ENCODE measurements at places on chromosomes 12 and 14.

GRCh38 chr12:110371408-110372055 lies 32.0 kb downstream of the ANAPC7 start:
- DNase-seq, result no peak

DNA sequence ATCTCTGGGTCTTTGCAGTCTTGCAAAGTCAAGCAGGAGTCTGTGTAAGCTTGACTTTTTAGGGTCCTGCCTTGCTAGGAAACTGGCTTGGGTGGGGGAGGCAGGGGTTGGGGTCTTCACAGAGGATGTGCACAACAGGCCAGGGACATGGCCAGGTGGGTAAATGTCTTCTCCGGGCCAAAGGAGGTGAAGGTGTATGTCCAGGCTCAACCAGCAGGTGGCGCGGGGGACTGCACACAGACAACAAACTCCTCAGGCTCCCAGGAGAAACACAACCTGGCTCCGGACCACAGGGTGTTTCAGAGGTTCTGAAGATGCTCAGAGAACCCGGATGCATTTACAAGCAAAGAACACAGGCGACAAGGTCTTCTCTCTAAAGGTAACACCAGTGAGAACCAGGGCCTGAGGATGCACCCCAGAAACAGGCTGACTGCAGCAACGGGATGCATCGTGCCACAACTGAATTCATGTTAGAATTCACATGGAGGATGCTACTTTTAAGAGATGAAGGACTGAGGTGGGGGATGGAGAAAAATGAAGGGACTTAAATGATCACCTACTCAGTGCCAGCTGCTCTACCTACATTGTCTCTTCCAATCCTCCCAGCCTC lies 56.0 kb downstream of the PLEKHG3 start:
- peak; percentile 13 for DNase-seq

- no peak for DNase-seq
These were observed 91.2 kb downstream of the SLC25A21 start for GRCh38 chr14:37081218-37081617.

GRCh38 chr12:42790761-42791151 lies 201.2 kb upstream of the PRICKLE1 start:
- DNase-seq, result no peak

GRCh38 chr12:7241404-7242005 lies 52.0 kb downstream of the PEX5 start:
- DNase-seq, result no peak

- DNase-seq, result no peak
These were observed 12.2 kb upstream of the CLEC2A start for GRCh38 chr12:9944391-9944790.

- peak; percentile 74 for DNase-seq
These were observed 55.4 kb downstream of the SETD3 start for GRCh38 chr14:99425272-99425681.

GRCh38 chr12:90253674-90254181 lies 545.1 kb upstream of the ATP2B1 start:
- peak; percentile 21 for DNase-seq

DNA sequence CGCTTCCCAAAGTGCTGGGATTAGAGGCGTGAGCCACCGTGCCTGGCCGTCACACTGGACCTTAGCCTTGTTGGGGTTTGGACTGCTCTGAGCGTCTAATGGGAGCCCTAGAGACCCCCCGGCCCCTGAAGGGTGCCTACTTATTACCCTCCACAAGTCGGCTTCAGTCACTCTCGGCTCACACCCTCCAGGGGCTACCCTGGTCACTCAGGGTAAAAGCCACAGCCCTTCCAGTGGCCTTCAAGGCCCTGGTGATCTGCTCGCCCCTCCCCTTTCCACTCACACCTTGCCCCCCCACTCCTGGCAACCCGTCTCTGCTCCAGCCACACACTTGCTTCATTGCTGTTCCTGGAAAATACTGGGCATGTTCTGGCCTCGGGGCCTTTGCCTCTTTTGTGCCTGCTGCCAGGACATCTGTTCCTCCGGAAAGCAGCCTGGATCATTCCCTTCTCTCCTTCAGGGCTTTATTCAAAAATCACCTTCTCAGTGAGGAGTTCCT lies 3.6 kb upstream of the MORN3 start:
- DNase-seq, result no peak

DNA sequence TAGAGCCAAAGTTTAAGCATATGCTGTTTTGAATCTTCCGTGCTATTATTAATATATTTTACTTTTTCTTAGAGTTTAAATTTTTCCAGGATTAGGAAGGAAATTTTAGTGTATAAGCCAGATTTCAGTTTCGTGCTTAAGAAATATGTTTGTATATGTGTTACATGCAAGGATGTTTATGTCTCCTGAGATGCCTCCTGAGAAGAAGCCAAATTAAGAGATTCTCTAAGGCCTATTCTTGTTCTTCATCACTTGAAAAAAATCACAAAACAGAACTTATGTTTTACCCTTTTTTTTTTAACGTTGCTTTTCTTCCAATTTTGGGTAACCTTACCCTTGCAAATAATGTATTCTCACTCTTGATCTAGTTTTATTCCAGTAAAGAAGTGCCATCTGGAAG lies 412.7 kb downstream of the TMTC2 start:
- DNase-seq, result no peak

DNA sequence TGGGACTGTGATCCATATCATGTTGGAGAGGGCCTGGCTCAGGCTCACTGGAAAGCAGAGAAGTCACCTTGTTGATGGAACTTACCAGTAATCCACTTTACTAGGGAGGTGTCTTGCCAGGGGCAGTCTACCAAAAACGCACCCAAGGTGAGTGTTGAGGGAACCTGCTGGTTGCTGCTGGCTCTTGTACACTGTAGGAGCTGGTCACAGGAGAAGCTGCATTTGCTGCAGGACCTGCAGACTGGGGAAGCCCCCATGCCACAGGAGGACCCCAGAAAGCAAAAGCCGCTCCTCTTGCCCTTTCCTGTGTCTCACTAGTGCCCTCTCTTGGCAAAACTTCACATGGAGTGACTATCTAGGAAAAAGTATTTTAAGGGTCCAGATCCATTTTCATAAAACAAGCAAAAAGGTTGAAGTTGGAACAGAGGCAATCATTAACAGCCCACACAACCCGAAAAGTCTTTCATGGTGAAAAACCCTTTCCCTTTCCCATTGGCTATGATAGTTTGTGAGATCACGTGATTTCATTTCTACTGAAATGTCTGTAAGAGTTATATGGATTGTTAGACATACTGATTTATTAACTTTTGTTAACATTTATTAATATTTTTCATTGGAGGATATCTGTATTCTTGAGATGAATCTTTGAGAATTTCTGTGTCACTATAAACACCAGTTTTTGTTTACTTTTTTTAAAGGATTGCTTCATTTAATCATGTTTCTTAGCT lies 59.2 kb downstream of the RASSF8 start:
- no peak for DNase-seq

GRCh38 chr14:78829274-78829673 lies 659.1 kb downstream of the NRXN3 start:
- no peak for DNase-seq

DNA sequence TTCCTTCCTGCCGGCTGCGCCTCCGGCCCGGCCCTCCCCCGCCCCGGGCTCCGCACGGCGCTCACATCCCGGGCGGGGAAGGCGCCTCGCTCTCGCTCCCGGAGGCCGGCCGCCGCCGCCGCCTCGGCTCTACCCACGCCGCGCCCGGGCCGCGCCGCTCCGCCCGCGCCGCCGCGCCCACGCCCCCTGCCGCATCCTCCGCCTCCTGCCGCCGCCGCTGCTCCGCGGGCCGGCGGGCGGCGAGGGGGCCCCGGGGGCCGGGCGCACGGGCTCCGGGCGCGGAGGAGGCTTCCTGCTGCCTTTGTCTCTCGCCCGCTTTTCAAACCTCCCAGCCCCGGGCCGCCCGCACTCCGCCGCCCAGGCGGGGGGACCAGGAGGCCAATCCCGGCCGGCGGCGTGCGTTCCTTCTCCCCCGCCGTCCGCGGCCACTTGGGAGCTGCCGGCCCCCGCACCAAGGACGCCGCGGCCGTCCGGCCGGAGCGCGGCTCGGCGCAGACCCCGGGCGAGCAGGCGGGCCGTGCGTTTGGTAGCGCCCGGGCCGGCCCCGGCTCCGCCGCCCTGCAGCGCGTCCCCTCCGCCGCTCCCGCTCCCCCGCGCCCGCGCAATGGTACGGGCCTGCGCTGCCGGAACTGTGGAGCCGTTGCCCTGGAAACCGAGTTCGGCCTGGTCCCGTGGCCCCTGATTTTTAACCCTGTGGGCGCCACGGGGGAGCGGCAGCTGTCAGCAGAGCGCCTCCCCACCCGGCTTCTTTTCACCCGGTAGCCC lies at the start of gene FBXL14:
TSS of gene FBXL14 (minus strand) at position 321 of the 765 bp plus-strand sequence. CDS start 515 bp downstream, outside the sequence.
- peak; percentile 86 for DNase-seq

GRCh38 chr12:122851820-122852219 lies 16.6 kb downstream of the HIP1R start:
- no peak for DNase-seq

DNA sequence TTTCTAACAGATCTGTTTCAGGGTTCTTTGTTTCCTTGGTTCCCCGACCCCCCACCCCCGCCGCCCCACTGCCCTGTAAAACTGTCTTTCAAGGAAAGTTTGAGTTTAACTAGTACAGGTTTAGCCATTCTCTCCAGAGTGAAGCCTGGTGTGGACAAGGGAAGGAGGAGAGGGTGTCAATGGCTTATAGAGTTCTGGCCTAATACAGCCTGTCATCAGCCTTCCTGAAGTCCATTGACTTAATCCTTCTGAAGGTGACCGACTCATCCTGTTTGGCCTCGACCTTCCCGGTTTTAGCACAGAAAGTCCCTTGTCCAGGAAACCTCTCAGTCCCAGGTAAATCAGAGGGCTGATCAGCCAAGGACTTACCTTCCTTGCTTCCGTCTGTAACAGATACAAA lies 11.0 kb upstream of the P2RX4 start:
- DNase-seq, result no peak

DNA sequence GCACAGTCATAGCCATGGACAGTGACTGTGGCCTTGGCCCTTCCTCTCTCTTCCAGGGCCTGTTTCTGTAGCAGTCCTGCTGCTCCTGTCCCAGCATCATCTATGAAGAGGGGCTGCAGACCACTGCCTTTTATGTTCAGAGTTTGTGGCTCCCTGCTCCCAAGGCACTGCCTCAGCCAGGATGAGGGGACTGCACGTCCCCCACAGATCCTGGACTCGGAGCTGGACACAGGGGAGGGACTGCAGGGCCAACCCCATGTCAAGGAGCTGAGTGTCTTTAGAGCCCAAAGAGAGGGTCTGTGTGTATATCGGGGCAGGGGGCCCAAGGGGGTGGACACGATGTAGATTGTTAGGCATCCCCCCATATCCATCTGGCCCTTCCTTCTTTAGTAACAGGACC lies 60.6 kb upstream of the DIO3 start:
- DNase-seq, result no peak

GRCh38 chr14:77142005-77142800 lies 612 bp upstream of the ZDHHC22 start:
- DNase-seq, result no peak

- DNase-seq, result no peak
These were observed 132.9 kb downstream of the SRGAP1 start for GRCh38 chr12:63977441-63977840.

GRCh38 chr12:112907415-112908157 lies 824 bp downstream of the OAS1 start:
- DNase-seq, result no peak

DNA sequence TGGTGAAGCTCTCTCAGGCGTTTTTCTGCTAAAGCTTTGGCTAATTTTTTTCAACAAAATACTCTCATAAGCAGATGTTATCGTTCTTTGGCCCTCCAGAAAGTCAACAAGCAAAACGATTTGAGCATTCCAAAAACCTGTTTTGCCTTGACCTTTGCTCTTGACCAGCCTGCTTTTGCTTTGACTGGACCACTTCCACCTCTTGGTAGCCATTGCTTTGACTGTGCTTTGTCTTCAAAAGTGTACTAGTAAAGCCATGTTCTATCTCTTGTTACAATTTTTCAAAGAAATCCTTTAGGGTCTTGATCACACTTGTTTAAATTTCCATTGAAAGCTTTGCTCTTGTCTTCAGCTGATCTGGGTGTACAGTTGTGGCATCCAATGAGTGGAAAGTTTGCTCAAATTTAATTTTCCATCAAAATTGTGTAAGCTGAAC lies 10.7 kb upstream of the ARID4A start:
- no peak for DNase-seq

DNA sequence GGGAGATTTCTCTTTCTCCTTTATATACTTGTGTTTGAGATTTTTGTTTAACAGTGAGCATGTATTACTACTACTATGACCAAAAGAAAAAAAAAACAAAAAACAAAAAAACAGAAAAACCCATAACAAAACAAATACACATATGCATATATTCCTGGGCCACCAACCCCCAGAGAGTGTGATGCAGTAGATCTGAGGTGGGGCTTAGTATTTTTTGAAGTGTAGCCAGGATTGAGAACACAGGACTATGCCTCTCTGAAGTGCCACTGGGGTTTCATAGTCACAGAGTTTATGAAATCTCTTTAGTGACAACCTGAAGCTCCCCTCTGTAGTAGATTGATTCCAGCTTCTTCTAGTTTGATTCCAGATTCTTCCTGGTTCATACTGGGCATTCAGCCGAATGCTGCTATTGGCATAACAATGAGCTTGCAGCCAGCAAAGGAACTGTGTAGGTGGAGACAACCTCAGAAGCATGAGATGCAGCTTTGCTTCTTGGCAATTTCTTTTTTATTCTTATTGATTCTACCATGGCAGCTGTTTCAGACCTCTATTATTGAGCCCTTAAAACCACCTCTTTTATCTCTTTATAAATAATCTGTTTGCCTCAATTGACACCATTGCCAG lies 15.5 kb upstream of the ANO4 start:
- DNase-seq, result no peak

DNA sequence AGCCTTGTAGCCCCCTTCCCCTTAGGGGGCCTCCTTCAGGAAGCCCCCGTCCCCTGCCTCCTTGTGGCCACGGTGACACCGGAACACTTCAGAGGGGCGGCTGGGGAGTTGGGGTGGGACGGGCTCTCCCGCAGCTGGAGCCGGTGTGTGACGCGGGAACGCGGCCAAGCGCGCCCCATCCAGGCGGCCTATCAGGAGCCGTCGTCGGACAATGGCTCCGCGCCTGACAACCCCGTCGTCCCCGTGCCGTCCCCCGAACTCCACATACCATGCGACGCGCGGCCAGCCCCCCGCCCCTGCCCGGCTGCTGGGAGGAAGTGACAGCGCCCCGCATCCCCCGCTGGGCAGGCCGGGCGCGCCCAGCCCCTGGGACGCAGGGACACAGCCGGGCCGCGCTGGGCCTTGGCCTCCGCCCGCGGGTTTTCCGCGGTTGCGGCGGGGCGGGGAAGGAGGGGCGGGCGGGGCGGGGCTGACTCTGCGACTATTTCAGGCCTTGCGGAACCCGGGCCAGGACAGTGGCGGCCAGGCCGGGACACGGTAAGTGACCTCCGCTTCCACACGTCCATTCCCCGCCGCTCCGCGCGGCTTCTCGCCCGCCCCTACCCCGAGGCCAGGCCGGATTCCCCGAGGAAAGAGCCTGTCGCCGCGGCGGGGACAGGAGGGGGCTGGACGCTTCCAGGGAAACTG lies at the start of gene TNFAIP2:
TSS of gene TNFAIP2 (plus strand) at position 515 of the 687 bp plus-strand sequence. CDS start 2,997 bp downstream, outside the sequence.
- no peak for DNase-seq

- no peak for DNase-seq
These were observed 101.6 kb downstream of the B4GALNT3 start for GRCh38 chr12:561391-561705.

DNA sequence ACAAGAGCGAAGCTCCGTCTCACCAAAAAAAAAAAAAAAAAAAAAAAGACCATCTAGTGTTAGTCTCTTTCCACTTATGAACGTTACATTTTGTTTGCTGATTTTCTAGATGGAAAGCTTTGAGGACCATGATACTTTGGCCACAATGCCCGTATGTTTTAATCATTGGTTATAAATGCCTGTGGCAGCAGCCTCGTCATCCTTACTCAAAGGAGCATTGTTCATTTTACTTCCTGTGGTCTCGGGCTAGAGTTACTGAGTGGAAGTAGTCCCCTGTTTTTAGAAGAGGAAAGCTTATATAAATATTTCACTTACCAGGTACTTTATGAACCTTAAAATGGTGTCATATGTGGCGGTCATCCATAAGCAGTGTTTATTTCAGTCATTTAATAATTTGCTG lies 359.9 kb downstream of the AEBP2 start:
- DNase-seq, result no peak
